ENCODE measurements at places on chromosomes 7 and 10.

DNA sequence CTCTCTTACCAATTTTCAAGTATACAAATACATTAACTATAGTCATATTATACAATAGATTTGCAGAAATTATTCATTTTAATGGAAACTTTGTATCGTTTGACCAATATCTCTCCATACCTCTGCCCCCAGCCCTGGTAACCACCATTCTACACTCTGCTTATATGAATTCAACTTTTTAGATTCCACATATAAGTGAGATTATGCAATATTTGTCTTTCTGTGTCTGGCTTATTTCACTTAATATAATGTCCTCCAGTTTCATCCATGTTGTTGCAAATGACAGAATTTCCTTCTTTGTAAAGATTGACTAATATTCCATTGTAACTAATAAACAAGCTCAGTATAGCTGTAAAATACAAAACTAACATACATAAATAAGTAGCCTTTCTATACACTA, 55.4 kb downstream of the A1CF start:
- no peak for DNase-seq

GRCh38 chr7:157997471-157997870, 590.2 kb downstream of the PTPRN2 start:
- no peak for DNase-seq

DNA sequence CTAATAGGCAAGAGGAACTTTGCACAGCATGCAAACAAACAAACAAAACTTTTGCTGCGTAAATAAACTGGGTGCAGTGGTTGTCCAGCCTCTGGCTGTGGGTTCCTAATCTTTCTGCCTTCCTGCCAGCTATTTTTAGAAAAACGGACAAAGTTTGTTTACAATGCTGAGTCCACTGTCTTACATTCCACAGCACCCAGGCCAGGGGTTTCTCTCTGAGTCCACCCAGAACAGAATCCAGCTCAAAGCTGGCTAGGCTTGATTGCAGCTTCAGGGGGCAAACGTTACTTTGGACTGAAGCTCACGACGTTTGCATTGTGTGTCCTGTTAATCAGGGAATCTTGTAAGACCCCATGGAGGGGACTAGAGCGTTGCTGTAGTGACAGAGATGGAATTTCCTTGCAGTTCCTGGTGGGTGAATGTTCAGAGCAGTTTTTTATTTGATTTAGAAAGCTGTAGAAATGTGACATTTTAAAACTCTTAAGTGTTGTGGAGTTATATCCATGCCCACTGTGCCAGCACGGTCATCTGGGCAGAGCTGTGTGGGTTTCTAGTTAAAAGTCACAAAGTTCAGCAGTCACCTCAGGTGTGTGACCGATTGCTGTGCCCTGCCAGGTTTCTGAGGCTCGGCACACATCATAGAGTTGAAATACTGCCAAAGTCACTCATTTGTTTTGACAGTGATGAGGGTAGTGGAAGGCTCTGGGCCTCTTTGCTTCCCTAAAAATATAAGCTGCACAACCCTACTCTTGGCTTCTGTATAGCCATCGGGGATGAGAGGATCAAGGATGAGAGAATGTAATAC, 247.0 kb downstream of the STK31 start:
- DNase-seq, result no peak

DNA sequence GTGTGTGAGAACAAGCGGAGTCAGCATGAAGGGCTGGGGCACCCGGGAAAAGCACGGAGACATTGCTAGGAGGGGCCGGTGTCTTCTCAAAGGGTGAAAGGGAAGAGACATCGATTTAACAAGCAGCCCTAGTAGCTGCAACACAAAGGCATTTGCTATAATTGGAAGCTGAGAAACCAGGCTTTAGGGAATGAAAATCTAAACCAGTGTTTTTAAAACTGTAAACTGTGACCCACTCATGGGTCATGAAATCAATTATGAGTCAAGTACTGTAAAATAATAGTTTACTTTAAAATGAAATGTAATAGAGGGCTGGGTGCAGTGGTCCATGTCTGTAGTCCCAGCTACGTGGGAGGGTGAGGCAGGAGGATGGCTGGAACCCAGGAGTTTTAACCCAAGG, 128.7 kb upstream of the RHEB start:
- no peak for DNase-seq

- no peak for DNase-seq
These were observed 94.9 kb downstream of the NPSR1 start for GRCh38 chr7:34752929-34753328.

DNA sequence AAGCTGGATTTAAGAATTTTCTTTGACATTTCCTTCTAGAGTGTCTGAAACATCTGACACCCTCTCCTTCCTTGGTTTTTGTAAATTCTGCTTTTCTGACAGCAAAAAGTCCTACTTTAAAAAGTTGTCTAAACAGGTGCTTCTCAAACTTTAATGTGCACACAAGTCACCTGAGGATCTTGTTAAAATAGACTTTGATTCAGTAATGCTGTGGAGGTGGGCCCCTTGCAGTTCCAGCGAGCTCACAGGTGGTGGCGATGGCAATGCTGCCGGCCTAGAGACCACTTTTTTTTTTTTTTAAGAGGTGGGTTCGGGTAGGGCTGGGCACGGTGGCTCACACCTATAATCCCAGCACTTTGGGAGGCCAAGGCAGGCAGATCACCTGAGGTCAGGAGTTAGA, 77.1 kb downstream of the ABCC2 start:
- DNase-seq, result no peak

DNA sequence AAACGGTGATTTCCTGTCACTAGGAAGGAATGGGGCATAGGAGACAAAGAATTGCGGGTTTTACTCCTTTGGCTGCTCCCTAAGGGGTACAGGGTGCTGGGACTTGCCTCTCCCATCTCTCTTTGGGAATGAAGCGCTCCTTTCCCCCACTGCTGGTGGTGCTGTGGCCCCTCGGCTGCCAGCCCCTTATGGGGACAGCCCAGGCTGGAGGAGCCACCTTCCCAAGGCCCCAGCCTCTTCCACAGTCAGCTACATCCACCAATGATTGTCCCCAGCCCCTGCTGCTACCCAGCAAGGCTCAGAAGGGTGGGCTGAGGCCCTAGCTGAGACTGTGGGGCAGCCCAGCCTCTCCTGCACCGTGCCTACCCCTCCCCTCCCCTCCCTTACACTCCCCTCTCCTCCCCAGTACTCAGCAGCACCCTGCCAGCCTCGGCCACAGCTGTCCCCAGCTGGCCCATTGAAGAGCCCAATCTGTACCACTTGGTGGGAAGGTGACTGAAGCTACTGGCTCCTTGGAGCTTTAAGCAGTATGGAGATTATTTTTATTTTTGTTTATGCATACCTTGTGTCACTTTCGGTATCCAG, 19.0 kb downstream of the PRKAG2 start:
- no peak for DNase-seq

DNA sequence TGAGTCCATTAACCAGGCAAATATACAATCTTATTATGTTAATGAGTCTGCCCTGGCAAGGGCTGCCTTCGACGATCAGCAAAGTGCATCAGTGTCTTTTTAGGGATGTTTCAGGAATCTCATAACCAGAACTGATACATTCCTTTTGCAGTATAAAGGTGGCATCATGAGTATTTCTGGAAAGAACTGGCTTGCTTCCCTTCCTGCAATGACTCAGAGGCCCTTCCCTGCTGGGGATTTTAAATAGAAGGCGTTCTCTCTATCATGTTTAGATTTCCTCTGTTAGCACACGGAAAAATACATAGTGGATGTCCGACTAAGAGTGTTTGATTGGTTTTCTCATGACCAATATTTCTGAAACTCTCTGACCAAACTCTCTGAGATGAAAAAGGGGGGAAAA, 1.8 kb downstream of the NPS start:
- DNase-seq, result no peak

DNA sequence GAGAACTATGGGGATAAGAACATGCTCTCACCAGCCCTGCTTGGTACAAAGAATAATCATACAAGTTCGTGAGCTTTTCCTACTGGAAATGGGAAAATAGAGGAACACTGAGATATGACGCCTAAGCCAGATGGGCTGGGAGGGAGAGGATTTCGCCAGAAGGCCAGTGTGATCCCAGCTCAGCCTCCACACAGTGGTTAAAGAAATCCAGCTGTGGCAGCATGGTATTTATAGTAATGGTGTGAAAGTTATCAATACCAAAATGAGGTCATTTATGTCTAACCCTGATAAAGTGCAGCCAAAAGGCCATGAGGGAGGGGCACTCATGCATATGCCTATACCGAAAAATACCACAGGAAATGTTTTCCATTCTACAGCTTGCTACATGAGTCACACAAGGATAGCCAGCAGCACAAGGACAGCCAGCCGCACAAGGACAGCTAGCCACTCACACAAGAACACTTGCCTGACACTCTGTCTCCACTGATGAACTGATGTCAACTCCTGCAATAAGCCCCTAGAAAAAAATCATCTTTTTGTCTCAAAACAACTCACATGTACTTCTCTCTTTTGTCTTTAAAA, 49.4 kb downstream of the FRMPD2 start:
- no peak for DNase-seq

DNA sequence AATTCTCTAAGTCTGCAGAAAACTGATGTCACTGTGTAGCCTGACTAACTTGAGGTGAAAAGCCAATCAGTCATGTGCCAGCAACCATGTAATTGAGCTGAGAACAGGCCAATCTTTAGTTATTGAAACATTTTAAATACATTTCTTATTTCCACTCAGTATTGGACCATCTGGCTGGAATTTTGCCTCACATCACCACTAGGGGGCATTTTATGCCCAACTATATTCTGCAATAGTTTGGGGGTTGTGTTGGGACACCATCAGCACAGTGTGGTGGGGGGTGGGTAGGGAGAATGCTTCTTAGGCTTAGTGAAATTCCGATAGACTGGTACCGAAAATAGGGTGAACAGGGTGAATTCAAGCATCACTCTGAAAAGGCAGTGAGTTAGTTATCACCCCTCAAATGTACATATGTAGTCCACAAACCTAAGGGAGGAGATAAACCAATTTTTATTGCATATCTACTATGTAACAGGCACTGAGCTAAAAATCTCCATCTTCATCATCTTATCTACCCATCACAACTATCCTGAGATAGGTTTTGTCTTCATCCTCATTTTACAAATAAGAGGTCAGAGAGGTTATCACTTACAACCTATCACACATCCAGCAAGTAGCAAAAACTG, 17.8 kb downstream of the NPSR1 start:
- DNase-seq, result peak; percentile 14

GRCh38 chr7:120053390-120053961, 219.5 kb upstream of the KCND2 start:
- no peak for DNase-seq

DNA sequence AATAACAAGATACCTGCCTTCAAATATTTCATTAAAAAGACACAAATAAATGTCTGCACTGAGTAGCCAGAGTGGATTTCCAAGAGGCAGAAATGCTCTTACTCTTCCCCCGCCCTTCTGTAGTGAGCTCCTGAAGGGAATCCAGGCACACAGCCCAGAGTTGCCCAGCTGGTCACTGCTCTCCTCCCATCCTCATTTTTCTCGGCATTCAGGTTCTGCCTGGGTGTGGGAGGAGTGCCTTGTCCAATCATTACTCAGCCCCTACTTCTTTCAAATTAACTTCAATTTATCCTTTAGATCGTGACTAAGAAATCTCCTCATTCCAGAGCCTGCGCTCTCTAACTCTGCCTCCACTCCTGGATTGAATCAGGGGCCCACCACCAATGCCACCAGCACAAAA, 12.2 kb downstream of the CCDC6 start:
- no peak for DNase-seq

DNA sequence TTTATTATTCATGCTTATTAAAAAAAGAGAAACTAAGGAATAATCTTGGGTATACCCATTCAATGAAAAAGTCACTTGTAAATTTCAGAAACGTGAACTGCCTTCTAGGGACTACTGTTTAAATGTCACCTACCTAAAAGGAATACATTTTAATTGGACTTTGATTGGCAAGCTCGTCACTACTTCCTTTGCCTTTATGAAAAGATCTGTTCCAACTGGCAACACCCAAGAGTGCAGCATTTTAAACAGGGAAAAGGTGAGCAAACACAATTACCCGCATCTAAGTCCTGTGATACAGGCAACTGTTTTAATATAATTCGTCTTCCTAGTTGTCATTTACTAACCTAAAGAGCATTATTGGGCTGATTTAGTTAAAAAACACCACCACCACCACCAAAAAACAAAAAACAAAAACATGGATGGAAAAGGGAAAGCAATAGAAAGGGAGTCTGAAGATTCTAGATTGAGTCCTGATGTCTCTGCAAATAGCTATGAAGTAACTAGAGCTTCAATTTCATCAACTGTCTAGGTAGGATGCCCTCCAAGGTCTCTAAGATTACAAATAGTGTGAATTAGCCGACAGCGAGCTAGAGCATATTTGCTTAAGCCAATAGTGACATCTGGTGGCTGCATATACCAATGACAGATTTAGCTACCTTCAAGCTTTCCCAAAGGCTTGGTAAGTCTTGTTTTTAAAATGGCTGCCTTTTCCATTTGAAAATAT, 33.8 kb upstream of the ICA1 start:
- DNase-seq, result peak; percentile 69
